ENCODE measurements at places on chromosomes 6 and 20.

- no peak for DNase-seq
These were observed 158.3 kb upstream of the CST7 start for GRCh38 chr20:24790746-24791283.

DNA sequence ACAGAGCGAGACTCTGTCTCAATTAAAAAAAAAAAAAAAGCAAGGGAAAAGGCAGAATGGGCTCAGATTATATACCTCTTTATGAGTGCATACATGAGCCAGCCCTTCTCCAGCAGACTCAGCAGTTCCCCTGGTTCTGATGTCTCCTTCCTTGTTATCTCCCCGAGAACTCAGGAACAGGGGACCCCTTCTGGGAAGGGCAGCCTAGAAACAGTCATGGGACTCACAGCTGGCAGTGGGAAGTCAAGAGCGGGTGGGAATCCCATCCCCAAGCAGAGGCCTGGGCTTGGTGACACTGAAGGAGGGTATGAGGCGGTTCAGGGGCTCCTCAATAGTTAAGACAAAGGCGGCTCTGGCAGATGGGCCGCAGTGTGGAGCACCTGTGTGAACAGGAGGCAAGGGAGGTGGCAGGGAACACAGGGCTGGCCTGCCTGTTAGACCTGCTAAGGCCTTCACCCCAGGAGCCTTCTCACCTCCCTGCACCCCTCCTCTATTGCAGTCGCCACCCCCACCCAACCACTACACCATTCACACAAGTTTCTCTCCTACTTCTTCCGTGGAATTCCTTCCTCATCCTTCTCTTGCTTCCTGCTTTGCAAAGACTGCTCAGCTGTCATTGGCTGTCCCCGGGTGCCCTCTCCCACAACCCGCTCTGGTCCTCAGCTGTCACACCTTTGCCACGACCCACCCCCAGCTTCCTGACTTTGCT, 29.7 kb upstream of the MDFI start:
- DNase-seq = no peak

DNA sequence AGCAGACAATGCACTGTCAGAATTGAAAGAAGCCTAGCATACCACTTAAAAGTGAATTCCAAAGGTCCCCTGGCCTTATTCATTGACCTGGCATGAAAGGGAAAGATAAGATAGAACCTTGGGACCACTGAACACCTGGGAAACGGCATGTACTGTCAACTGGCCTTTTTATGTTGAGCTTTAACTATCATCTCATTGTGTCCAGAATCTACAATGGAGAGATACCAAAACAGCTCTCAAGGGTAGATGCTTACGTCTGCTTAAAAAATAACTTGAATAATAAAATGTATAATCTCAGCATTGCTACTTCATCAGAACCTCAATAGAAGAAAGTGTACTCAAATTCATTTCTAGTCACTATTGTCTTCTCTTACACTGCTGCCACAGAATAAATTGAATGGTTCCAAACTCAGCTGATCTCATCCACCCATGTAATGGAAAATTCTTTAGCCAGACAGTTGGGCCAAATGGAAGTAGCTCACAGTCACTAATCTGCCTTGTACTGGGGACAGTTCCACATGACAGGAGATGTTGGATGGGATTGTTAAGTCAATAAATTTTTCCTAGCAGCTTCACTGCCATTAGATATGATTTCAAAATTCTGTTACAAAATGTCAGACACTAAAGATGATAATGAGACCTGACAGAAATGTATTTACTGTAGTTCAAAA, 93.8 kb downstream of the MLIP start:
- DNase-seq = no peak

DNA sequence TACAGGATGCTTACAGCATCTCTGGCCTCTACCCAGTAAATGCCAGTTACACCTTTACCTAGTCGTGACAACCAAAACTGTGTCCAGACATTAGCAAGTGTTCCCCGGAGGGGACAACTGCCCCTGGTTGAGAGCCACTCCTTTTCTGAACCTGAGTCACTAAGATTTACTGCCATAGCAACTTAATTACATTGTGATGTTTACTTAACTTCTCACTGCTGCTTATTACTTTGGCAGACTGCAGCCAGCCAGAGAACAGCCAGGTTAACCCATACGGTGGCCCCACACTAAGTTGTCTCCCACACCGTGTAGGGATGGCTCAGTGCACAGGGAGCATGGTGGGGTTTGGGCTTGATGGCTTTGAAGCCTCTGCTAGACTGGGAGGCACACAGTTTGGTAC, 204.7 kb upstream of the SULF2 start:
- DNase-seq = no peak

DNA sequence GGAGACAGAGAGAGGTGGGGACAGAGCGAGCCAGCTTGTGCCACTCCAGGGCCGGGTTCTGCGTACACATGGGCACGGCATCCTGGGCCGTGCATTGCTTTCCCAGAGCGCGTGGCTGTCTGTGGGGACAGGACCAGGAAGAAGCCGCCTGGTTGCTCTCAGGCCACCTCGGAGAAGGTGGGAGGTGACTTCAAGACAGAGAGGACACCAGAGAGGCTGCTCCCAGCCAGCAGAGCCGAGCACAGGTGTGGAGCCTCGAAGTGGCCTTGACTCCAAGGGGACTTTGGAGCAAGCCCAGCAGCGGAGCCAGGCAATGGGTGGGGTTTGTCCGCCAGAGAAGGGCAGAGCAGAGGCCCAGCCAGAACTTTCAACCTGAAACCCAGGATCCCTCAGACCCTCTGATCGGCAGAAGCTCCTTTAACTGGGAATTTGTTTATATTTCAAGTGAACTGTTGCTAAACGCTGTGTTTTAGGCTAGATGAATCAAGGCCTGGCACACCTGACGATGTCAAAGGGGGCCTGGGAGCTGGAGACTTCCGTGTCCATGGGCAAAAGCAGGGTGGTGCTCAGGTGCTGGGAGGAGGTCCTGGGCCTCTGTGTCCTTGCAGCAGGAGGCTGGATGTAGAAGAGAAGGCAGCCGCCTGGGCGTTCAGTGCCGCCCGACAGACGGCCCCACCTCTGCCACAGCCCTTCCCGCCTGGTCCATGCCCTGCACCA, 262.1 kb downstream of the DLL1 start:
- no peak for DNase-seq

- DNase-seq = no peak
These were observed 36.1 kb downstream of the BLOC1S5 start for GRCh38 chr6:8027965-8028651.

DNA sequence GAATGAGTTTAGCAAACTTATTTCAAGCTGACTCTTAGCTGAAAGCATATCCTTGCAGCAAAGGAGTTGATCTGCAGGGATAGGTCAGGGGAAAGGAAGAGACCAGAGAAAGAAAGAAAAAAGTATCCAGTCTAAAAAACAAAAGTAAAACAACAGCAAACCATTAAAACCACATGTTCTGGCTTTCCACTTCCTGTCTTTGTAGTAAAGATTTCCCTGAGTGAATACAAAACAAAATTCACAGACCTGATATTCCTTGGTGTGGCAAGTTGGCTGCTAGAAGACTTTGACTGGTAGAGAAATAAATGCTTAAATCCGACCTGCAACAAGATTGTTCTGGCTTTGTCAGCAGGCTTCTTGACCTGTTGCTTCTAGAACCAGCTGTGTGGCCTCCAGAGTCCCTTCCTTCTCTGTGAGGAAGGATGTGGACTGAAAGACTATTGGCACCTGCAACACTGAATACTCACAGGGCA, 23.4 kb upstream of the MCM3 start:
- no peak for DNase-seq

- DNase-seq = no peak
These were observed 97.4 kb upstream of the CNR1 start for GRCh38 chr6:88263591-88263990.

DNA sequence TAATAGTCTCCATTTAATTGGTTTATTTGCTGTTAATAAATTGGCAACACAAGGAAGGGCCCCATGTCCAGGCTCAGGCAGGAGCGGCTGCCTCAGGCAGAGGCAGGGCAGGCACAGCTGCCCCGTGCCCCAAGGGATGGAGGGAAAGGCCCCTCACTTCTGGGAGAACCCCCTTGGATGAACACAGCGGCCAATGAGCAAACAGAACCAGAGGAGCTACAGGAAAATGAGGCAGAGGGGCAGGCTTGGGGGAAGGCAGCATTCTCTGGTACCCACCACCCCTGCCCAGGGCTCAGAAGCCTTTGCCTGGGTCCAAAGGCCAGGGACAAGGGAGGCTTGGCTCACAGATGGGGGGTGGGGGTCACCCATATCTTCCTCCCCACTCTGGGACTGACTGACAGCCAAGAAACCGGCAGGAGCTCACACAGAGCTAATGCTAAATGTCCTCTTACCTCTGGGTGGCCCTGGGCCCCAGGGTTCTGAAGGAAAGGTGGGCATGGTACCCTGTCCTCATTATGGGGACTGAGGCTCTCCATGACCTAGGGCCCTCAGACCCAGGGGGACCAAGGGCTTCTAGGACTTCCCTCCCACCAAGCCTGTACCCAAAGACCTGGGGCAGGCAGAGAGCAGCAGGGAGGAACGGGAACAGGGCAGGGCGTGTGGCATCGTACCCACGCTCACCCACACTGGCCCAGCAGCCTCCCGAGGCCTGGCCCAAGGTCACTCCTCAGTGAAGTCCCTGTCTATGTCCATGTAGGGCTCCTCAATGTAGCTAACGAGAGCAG, 47.0 kb downstream of the MYH7B start:
- no peak for DNase-seq
